NCI-H2171 treated with DMSO at 0.1 percent for 48 hours (cell line): ENCODE measurements at places on chromosomes 6 and 20.
A peak's percentile ranks its signal among the peaks of the same experiment; 100 is the strongest.

GRCh38 chr6:1817033-1817761, 207.5 kb downstream of the FOXC1 start:
- DNase-seq, result no peak

- no peak for DNase-seq
Measured at GRCh38 chr6:138849791-138850190, 53.9 kb downstream of the ECT2L start.

- no peak for DNase-seq
Measured at GRCh38 chr20:63577317-63577894, 3.4 kb upstream of the HELZ2 start.

GRCh38 chr20:18223409-18223808, 64.9 kb upstream of the ZNF133 start:
- DNase-seq, result no peak

DNA sequence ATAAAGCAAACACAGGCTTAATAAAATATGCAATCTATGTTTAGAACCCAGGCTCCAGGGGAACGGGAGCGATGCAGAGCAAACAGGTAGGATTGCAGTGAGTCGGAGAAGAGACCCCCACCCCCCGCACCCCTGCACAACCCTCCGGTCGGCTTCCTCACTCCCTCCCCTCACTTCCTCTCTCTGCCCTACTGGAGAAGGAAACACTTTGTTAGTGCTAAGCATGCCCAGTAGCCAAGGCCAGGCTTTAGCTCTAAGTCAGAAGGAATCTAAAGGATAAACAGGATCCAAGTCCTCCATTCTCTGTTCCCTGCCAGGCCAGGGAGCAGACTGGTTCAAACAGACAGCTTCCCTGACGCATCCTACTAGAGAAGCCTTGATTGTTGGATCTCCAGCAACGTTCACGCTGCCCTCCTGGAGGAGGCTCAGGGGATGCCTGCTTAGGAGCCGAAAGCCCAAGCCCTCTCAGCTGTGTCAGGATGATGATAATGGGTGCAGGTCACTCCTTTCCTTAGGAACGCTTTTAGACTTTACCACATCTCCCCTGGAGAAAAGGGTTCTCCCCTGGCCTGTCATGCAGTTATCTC, 14.7 kb downstream of the FOXQ1 start:
- no peak for DNase-seq

DNA sequence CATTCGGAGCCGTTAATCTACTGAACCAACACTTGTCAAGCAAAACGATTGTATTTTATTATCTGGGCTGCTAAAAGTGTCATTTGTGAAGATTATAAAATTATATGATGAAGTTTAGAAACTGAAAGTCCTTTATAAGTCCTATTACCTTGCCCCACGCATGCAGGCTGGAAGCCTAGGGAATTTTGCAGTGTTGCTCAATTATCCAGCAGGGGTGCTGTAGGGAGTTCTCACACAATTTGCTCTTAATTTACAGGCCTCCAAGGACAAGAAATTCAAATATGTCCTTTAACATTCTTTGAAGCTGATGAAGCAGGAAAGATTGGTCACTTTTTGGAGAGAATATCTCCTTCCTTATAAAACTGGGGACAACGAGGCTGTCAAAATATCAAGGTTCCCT, 368.9 kb downstream of the LMBRD1 start:
- DNase-seq, result no peak

- DNase-seq, result no peak
Measured at GRCh38 chr6:144660561-144661115, 375.5 kb downstream of the UTRN start.

- no peak for DNase-seq
Measured at GRCh38 chr20:6000871-6001270, 50.4 kb downstream of the MCM8 start.

DNA sequence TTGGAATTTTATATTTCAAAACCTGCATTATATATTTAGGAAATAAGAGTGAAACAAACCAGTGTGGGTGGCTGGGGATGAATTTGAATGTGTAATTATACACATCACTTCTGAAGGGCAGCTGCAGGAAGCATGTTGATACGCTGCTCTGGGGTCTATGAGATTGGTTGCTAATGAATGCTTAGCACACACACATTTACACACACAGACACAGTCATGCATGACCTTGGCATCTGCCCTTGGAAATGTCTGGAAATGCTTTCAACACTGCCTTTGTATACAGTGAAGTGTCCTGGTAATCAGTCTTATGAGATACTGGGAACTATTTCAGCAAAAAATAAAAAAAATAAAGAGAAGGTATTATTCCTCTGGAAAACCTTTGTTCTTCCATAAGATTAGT, 83.4 kb downstream of the ELOVL4 start:
- DNase-seq, result peak; percentile 9

- DNase-seq, result no peak
Measured at GRCh38 chr6:54559136-54559535, 250.9 kb downstream of the TINAG start.

DNA sequence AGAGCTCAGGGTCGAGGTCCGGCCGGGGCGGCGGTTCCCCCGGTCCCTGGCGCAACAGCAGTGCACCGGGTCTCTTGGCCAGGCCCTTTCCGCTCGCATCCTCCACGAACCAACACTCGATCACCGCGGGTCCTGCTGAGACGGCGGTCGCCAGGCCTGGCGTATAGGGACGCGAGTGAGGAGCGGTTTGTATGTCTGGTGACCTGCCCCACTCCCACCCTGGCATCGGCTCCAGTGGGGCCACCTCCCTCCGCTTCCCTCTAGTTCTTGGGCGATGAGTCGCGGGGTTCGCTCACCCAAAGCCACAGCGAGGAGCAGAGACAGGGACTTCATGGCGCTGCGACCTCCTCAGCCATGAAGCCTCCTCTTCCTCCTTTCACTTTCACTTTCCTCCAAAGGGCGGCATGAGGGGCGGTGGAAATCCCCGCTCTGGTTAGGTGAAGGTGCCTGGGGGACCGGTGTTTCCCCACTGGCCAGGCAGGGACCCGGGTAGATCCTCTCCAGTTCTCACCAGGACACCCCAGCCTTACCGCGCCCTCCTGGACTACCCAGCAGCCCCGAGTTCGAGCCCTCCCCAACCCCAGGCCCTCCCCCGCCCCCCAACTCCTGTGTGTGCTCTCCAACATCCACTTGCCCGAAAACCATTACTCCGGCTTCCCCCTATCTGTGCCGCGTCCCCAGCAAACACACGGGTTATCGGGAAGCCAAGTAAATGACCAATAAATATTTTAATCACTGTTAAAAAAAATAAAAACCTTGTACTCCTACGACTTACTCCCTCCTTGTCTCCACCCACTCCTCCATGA, at the start of gene TAPBP:
TAPBP (minus strand) TSS at position 370 of the 806 bp plus-strand sequence; CDS start at position 333, 37 bp downstream.
- peak; percentile 50 for DNase-seq

- DNase-seq, result peak; percentile 47
Measured at GRCh38 chr20:57498425-57499400, 26.2 kb downstream of the CTCFL start.

DNA sequence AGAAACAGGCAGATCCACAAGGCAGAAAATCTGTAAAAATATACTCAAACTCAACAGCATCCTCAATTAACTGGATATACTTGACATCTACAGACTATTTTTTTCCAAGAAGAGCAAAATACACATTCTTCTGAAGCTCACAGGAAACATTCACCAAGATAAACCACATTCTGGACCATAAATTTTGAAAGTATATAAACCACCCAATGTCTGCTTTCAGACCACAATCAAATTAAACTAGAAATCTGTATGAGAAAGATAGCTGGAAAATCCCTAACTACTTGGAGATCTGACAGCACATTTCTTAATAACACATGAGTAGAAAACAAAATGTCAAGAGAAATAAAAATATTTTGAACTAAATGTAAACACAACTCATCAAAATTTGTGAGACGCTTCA, 195.5 kb downstream of the ERMARD start:
- no peak for DNase-seq

- no peak for DNase-seq
Measured at GRCh38 chr6:148846778-148847761, 100.2 kb downstream of the UST start.

- no peak for DNase-seq
Measured at GRCh38 chr20:56467968-56468315, 485 bp upstream of the RTF2 start.

GRCh38 chr6:21027507-21027906, 493.2 kb downstream of the CDKAL1 start:
- DNase-seq, result no peak

DNA sequence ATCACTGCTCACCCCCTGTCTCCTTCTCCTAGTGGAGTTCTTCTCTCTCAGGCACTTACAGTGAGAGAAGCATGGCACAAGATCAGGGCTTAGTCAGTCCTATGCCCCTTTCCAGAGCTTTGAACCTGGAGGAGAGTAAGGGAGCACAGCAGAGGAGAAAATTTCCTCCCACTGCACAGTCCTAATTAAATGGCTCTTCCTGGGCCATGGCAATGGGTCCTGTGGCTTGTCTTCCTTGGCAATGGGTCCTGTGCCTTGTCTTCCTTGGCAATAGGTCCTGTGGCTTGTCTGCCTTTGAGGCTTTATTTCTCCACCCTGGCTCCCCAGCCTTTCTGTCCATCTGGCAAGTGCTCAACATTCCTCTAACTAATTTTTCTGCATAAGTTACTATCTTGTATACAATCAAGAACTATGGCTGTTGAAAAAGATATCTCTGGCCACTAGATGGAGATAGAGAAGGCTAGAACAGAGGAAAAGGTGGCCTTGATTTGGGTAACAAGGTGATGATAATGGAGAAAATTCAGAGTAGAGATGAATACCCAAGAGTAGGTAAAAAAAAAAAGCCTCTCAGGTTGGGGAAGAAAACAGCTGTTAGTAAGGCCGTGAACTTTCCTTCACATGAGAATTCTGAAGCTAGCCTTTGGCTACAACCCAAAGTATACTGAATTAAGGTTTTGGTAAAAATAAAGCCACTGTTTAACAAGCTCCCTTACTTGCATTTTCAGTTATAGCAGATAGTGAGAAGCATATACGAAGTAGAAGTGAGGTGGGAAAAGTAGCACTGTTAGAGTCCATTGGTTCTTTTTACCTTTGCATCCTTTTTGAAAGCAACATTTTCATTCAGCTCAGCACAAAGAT, 504.9 kb downstream of the DOK5 start:
- DNase-seq, result peak; percentile 17

- no peak for DNase-seq
Measured at GRCh38 chr20:45189067-45189609, 14.4 kb downstream of the PI3 start.

- DNase-seq, result no peak
Measured at GRCh38 chr20:33963751-33964150, 30.0 kb upstream of the RALY start.

DNA sequence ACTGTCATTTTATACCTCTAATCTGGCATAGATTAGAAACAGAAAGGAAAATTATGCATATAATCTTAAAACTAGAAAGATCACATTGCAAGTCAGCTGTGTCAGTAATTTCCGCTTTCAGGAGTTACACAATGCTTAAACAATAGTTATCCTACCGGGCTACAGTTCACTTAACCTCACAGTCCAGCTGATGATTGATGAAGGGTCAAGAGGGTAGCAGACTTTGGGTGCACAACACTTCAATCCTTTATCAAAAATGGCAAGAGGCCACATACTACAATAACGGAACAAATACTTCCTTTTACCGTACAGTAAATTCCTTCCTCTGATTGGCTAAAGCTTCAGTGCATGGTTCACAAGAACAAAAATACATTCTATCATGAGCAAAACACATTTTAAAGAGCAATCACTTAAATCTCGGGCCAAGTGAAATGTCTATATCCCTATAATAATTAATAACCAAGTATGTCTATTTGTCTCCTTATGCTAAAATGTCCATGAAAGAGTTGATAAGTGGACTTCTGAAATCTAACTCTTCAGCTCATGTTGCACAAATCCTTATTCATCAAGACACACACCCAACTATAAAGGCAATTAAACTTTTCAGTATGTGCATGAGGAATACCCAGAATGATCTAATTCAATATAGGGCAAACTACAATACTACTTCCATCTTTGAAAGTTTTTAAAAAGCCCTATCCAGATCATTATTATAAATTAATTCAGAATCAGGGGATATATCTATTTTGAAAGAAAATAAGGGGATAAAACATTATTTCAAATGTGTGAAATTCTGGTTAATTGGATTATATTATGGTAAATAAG, 76.8 kb downstream of the HIVEP2 start:
- no peak for DNase-seq
